Activated T-cell treated with anti-CD3 and anti-CD28 coated beads for 1 hour (primary cell): ENCODE measurements at places on chromosomes 11 and 22.

DNA sequence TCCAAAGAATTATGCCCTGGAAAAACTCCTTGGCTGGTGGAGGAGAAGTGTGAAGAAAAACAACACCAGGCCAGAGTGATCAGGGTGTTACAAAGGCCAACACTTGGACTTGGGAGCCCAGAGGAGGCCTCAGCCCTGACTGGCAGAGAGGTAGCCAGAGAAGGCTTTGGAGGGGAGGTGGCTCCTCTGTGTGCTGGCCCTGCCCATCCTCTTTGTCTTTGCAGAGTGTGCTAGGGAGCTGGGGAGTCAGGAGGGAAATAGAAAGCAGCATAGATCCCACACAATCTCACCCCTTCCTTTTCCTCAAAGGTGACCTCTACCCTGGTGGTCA is 12.0 kb upstream of the P2RY6 start:
- DNase-seq = no peak

- no peak for DNase-seq
Measured at GRCh38 chr11:86743223-86744118, 56.9 kb upstream of the PRSS23 start.

- no peak for DNase-seq
Measured at GRCh38 chr11:86978247-86978646, 23.1 kb upstream of the FZD4 start.

DNA sequence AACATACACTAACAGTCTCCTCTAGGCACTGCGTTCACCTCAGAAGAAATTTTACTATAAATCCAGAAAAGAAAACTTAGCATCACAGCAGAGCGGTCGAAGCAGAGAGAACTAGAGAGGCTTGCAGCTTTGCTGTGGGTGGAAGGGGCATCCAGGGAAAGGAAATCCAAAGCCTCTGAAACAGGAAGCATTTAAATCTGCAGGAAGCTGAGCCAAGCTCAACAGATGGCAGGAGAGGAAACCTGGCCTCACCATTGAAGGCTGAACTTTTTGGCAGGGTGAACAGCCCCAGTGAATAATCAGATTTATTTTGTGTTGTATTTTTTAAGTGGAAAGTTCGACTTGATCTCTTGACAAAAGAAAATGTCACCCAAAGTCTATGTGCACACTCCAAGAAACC is 858.1 kb downstream of the OPCML start:
- DNase-seq = no peak

DNA sequence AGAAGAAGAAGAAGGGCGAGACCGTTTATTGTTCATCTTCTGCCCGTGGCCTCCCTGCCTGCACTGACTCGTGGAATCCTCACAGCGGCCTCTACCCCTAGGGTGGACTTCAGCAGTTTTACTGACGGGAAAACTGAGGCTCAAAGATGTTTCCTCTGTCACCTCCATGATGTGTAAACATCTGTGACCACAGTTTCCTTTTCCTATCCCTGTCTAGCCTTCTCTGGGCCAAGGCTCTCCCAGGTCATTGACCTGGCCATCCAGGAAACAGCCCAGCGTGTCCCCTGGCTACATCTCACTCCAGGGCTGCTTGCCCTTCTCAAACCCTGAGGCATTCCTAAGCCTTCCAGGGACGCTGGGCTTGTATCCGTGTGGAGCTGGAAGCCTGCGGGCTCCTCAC is 49.0 kb upstream of the GCAT start:
- no peak for DNase-seq

- DNase-seq = no peak
Measured at GRCh38 chr11:42812361-42812760, 499.4 kb upstream of the API5 start.

DNA sequence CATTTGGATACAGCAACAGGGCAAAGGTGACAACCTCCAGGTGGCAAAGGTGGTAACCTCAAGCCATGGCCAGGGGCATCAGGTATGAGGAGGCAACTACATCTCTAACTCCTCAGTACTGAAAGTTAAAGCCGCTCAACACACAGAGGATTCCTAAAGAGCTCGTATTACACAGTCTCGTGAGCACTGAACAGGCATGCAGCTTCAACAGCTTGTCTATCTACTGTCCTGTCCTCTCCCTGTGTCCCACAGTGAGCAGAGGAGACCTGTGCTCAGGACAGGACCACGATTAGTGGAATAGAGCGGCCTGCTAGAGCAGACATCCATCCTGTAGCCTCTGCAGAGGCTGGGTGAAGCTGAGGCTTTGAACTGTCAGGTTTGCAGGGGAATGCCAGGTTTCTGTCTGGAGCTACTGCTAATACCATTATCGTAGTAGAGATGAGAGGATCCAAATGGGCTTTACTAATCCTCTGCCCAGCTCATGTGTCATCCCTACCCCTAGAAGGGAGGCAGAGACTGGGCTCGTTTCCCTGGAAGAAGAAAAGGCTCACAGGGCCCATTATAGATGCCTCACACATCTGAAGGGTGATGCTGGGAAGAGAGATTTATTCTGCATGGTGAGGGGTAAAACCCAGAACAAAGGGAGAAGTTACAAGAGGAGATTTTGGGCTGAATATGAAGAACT is 415.2 kb downstream of the LARGE1 start:
- DNase-seq = no peak

DNA sequence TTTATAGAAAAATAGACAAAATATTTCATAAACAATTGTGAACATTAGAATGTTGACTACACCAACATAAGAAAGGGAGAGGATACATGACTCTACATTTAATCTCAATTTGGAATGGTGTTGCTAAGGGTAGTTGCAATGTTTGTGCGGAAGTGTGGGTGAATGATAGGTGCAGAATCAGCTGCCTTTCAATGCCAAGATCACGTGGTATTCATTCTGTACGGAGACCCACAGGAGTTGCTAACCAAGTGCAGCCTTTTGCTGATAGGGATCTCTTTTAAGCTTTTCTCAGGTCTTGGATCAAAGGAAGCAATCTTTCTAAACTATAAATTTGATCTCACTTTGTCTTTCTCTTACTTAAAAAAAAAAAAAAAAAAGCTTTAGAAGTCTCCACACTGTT is 29.8 kb upstream of the CTSC start:
- no peak for DNase-seq

DNA sequence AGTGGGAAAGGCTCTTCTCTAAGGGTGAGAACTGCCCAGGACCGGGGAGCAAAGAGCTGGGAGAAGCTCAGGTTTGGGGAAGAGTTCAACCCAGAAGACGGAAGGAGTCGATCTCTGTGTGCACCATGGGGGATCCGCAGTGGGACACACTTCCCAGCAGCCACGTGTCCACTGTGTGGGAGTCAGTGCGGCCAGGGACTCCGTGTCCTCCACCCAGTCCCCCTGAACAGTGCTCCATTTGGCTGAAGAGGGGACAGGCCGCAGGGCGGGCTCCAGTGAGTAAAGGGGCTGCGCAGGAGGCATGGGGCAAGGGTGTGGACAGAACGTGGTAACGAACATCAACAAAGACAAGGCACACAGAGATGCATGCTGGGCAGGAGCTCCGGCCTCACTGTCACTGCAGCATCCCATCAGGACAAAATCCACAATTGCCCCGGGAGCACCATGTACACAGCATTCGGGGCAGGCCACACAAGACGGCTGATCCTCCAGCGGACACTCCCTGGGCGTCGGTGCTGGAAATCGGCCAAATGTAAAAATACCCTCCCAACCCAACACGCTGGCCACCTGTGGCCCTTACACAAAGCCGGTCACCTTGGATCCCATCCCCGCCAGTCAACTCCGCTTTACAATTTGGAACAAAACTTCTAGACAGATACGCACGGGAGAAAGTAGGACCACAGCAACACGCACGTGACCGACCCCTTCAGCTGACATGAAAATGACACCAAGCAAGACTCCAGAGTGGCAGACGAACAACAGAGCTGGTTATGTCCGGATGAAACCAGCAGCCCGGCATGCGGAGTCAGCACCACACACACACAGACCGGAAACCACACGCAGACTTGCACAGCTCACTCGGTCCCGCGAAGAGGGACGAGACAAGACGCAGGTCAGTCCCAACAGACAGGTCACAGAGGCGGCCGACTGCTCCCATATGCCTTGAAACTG is 366.8 kb downstream of the SHANK2 start:
- no peak for DNase-seq

DNA sequence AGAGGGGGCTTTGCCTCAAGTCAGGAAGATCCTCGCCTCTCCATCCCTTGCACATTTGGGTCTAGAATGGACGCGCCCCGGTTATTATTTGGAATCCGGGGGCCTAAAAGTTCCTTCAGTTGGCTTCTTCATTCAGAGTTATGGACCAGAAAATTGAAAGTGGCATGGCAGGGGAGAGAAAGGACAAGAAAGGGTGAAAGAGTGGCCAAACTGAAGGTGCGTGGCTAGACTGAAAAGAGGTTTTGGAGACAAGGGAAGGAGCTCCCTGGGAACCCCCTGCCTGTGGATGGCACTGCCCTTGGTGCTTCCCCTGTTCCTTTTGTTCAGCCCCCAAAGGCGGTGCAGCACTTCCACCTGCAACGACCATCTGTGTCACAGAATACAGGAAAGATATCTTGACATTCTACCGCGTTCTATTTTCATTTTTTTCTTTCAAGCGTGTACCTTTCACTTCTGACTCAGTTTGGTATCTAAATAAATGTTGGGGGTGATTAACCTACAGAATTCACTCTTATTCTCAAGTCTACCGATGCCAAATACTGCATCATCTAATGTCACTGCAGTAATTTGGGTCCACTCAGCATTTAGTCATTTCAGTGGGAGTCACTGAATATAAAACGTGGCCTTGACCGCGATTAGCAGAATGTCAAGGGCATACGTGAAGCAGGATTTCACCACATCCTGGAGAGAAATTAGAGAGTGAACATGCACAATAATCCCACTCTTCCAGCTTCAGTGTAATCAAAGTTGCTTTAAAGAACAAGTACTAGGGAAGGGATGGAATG is 88.1 kb upstream of the ARHGAP32 start:
- no peak for DNase-seq

DNA sequence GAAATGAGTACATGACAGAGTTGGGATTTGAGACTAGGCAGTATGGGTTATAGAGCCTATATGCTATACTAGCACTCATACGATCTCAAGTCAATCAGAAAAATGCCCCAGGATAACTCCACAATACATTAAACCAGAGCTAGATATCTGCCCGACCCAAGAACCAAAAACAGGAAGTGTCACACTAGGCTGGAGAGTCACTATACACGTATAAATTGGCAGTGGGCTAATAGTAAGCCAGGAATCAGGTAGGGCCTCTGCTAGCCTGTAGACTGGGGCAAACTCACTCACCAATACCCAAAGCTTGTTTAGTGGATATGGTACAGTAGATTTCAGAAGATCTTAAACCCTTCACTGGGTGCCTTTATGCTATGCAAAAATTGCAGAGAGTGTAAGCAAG is 16.2 kb upstream of the EIF4G2 start:
- DNase-seq = no peak

GRCh38 chr11:110991661-110992355 is 253.7 kb upstream of the POU2AF2 start:
- no peak for DNase-seq

- no peak for DNase-seq
Measured at GRCh38 chr11:116112087-116112935, 608.1 kb upstream of the CADM1 start.

- peak; percentile 73 for DNase-seq
Measured at GRCh38 chr11:17504330-17505107, 27.9 kb upstream of the ABCC8 start.

GRCh38 chr11:11618973-11619435 is 2.8 kb downstream of the GALNT18 start:
- DNase-seq = no peak

GRCh38 chr11:44034639-44035038 is 13.1 kb upstream of the ACCSL start:
- no peak for DNase-seq

GRCh38 chr11:20156876-20157613 is 3.2 kb downstream of the DBX1 start:
- peak; percentile 19 for DNase-seq

- DNase-seq = no peak
Measured at GRCh38 chr22:50179937-50180726, 5.6 kb upstream of the TRABD start.
